ENCODE measurements at places on chromosomes 11 and 22.

GRCh38 chr11:33063326-33063881, 24.0 kb downstream of the TCP11L1 start:
- no peak for DNase-seq

DNA sequence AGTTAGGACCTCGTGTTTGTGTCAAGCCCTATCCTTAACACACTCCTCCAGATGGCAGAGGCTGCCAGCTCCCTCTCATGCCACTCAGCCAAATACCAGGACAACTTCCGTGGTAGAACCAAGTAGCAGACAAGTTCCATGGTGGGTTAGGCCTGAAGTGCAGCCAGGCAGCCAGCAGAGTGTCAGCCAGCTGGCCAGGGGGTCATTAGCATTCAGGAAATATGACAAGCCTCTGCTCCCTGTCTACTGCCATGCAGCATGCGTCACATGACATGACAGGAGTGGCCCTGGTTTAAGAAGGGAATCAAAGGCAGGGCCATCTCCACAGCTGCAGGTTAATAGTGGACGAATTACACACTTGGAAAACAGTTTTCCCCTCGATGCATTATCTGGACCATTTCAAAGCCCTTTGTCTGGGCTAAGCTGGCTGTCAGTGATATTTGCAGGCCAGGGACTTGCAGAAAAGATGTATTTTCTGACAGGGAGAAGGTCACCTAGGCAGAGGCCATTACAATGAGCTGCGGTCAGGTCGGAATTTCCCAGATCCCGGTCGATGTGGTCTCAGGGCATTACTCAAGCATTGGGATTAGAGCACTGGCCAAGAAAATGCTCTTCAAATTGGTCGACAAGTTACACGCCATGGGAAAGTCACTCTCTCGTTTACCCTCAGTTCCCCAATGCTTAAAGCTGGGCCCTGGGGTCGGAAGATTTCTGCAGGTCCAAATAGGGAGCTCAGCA, 461.7 kb upstream of the CADM1 start:
- no peak for DNase-seq

GRCh38 chr11:84549217-84549616, 1077.9 kb downstream of the DLG2 start:
- peak; percentile 69 for DNase-seq

GRCh38 chr11:123381817-123382554, 48.1 kb upstream of the GRAMD1B start:
- DNase-seq: no peak

DNA sequence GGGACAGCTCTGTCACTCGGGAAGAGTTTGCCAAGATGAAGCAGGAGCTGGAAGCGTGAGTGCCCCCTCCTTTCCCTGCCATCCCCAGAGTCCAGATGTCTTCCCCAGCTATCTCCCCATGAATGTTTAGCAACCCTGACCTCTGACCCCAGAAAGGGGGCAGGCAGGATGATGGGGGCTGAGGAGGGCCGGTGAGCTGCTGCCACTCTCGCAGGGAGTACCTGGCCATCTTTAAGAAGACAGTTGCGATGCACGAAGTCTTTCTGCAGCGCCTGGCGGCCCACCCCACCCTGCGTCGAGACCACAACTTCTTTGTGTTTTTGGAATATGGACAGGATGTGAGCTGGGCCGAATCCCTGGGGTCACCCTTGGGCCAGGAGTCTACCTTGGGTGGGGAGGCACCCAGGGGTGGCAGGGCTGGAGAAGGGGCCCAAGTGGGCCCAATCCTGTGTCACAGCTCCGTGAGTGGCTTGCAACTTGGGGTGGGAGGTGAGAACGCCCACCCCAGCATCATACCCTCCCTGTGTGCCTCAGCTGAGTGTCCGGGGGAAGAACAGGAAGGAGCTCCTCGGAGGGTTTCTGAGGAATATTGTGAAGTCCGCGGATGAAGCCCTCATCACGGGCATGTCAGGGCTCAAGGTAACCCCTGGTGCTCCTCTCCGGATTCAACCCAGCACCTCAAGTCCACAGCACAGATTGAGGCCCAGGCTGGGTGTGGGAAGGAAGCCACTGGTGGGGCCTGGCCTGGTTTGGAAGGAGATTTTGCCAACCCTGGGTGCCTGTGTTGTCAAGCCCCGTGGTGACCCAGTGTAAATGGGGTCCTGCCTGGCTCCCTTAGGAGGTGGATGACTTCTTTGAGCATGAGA, 7.5 kb downstream of the CFL1 start:
- peak; percentile 29 for DNase-seq

DNA sequence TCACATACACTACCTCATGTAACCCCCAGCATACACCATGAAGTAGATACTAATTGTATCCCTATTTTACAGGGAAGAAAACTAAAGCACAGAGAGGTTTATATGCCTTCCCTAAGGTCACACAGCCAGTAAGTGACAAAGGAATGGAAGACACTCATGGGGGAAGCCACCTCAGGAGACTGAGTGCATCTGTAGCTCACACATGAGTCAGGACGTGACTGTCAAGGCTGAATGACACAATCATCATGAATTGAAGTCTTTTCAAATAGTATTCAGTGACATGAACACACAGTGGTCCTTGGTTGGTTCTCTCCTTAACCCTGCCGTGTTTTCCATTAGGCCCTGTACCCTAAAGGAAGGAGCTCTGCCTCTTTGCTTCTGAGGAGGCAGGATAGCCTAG, 463.0 kb downstream of the NTM start:
- no peak for DNase-seq

GRCh38 chr11:4164884-4165590, 70.4 kb downstream of the RRM1 start:
- no peak for DNase-seq

GRCh38 chr11:70501051-70501901, 102.9 kb downstream of the CTTN start:
- no peak for DNase-seq

DNA sequence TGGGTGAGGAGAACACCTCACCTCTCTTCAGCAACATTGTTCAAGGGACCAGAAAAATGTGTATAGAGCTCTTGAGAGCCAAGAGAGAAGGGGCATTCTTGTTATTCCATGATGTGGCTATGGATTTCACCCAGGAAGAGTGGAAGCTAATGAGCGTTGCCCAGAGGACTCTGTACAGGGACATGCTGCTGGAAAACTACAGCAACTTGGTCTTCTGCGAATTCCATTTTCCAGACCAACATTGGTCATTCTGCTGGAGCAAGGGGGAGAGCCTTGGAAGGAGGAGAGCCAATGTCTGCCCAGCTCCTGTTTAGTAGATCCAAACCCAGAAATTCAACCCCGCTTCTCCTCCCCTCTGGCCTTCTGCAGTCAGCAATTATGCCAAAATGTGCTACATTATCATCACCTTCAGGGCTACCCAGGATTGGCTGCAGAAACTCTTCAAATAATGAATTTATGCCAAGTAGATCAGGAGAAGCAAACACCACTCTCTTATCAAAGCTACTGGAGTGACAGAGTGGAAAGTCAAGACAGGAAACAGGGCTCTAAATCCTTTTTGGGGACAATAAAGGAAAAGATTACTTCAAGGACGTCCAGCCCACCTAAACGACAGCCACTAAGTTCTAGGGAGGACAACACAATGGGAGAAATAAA, 707.5 kb upstream of the LUZP2 start:
- DNase-seq: no peak

- no peak for DNase-seq
Measured at GRCh38 chr22:46595545-46595944, 24.6 kb upstream of the GRAMD4 start.

DNA sequence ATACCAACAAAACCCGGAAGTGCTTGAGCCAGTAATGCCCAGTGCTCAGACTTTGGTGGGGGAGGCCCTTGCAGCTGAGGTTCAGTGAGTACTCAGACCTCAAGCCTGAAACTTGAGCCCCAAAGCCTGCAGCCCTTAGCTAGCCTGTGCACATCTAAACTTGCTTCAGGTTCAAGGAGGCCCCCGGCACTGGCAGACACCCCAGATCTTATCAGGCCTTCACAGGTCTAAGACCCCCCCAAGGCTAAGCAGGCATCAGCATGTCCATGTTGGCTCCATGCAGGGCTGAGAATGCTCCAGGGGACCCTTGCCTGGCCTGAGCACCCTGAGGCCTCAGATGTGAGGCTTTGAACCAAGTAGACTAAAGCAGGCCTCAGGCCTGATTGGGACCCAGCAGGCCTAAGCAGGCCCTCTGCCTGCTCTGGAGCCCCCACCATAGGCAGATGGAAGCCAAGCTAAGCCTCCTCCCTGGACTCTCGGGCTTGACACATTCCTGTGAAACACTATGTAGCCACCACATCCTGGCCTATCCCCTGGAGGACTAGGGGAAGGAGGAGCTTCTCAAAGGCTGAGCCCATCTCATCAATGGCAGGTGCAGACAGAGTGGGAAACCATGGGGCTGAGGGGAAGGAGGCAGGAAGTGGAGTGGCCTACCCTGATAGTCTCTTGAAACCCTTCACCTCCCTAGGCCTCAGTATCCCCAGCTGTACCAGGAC, 1.2 kb upstream of the CASTOR1 start:
- no peak for DNase-seq

DNA sequence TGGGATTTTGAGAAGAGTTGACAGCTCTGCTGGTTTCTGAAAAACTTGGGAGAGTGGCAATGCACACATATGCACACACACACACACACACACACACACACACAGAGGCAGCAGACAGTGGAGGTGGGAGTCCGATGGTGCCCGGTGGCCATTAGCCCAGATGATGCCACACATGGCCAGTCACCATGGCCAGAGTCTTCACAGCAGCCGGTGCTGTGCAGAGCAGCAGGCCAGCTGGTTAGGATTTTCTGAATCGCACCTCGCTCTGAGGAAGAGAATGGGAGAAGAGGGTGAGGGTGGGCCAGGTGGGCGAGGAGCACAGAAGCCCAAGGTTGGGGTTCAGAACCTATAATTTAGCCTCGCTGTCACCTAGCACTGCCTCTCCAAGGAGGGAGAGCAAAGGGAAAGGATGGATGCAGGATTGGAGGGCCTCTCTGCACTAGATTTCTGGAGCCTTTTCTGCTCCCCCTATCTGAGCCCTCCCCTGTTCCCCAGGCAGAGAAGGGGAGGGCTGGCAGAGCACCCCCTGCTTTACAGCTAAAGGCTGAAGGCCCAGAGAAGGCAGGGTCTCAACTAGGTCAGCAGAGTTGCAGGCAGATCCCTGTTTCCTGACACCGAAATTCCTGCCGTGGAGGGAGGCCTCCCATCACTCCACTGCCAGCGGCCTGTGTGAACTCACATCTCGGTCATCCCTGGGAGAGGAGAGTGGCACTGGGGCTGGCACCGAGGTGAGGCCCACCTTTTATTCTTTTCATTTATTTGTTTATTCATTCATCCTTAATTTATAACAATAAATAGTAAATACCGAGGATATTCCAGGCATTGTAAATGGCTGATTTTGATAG, 25.8 kb upstream of the FXYD6 start:
- DNase-seq: no peak

DNA sequence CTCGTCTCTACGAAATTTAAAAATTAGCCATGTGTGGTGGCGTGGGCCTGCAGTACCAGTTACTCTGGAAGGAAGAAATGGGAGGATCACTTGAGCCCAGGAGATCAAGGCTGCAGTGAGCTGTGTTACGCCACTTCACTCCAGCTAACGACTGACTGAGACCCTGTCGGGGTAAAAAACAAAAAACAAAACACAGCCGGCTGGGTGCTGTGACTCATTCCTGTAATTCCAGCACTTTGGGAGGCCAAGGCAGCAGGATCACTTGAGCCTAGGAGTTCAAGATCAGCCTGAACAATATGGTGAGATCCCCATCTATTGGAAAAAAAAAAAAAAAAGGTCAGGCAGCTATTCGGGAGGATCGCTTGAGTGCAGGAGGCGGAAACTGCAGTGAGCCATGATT, 2.4 kb downstream of the PAFAH1B2 start:
- no peak for DNase-seq

- DNase-seq: no peak
Measured at GRCh38 chr22:40583053-40583741, 53.3 kb downstream of the MRTFA start.

DNA sequence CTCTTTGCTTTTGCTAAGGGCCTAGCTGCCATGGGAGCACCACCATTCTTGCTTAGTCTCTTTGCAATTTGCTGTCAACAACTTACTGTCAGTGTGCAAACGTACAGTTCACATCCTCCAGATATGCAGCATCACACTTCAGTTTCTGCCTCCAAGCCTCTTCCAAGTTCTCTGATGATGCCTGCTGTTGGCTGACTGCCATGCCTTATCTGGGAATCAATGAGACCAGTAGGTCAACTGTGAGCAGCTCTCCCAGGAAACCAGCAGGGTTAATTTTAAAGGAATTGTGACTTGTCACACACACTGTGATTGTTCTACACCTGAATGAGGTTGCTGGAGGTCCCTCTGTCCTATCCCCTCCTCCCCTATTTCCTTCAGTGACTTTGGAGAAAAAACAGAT, 56.0 kb downstream of the COPB1 start:
- no peak for DNase-seq

- no peak for DNase-seq
Measured at GRCh38 chr11:43952401-43953342, 10.2 kb downstream of the C11orf96 start.

GRCh38 chr11:75432911-75433321, at the start of gene KLHL35:
Gene KLHL35 (minus strand): TSS chr11:75433203. CDS start chr11:75430629, 2,574 bp downstream.
- DNase-seq: no peak

GRCh38 chr22:18101536-18101935, 9.1 kb upstream of the TUBA8 start:
- no peak for DNase-seq

DNA sequence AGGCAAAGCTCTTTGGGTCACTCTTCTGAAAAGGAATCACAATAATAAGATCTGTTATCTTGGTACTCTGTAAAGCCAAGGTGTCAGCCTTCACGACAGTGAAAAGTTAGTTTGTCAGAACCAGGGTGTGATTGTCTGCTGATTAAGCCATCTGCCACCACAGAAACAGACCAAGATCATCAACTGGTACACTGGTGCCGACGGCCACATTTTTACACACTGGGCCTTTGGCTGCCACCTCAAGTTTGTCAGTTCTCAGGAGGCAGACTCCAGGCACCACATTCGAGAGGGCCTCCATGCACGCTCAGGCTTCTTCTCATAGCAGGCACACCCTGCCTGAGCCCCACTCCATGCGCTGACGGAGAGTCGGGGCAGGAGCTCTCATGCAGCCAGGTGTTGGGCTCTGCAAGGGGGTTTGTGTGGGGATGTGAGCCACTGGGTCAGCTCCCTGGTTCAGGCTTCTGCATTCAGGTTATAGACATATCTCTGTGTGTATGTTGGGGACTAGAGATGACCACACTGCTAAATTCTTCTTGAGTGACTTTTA, 66.2 kb downstream of the KCNJ1 start:
- DNase-seq: no peak

DNA sequence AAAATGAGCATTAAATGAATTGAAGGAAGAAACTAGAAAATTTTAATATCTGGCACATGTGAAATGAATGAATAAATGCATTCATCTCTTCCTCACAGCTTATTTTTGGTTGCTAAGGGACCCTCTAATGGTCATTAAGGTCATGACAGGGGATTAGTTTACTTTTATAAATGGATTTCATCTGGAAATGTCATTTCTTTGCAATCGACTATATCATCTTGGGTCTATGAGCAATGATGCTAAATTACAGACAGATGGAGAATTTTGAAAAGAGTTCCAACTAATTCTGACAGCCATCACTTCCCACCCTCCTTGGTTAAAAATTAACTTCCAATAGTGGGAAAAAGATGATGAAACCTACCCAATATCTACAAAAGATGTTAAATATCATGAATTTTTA, 98.0 kb downstream of the KIF18A start:
- no peak for DNase-seq

- no peak for DNase-seq
Measured at GRCh38 chr22:27771637-27772036, 29.9 kb downstream of the MN1 start.

All from B cell (primary cell).